NCI-H524 treated with DMSO at 0.1 percent for 48 hours (cell line): ENCODE measurements at places on chromosomes 4 and X.
A peak's percentile ranks its signal among the peaks of the same experiment; 100 is the strongest.

- DNase-seq, result no peak
Measured at GRCh38 chr4:128468123-128468989, 180.7 kb upstream of the PGRMC2 start.

DNA sequence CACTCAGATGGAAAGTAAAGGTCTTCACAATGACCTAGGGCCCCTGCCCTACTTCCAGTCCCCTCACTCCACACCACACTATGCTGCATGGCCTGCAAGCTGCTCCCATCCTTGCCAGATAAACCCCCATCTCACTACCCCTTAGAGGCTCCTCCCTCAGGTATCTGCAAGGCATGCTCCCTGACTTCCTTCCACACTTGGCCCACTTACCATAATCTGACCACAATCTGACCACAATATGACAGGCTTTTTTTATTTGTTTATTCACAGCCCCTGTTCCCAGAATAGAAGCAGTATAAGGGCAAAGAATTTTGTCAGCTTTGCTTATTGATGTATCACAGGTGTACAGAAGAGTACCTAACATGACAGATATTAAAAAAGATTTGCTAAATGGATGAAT is 124.7 kb downstream of the CAMK2D start:
- DNase-seq, result no peak

- no peak for DNase-seq
Measured at GRCh38 chr4:53592122-53592521, 836 bp upstream of the LNX1 start.

DNA sequence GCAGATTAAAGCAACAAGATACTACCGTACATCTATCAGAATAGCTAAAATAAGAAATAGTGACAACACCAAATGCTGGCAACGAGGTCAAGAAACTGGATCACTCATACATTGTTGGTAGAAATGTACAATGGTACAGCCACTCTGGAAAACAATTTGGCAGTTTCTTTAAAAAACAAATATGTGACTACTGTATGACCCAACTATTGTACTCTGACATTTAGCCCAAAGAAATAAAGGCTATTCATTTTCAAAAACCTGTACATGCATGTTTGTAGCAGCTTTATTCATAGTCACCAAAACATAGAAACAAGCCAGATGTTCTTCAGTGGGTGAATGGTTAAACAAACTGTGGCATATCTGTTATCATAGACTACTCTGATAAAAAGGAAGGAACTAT is 8.2 kb downstream of the CLCN3 start:
- DNase-seq, result no peak

GRCh38 chr4:38330321-38330720 is 333.7 kb upstream of the KLF3 start:
- no peak for DNase-seq

GRCh38 chrX:75638332-75638731 is 115.5 kb upstream of the ZDHHC15 start:
- no peak for DNase-seq

- no peak for DNase-seq
Measured at GRCh38 chr4:102579794-102580462, 78.8 kb downstream of the NFKB1 start.

DNA sequence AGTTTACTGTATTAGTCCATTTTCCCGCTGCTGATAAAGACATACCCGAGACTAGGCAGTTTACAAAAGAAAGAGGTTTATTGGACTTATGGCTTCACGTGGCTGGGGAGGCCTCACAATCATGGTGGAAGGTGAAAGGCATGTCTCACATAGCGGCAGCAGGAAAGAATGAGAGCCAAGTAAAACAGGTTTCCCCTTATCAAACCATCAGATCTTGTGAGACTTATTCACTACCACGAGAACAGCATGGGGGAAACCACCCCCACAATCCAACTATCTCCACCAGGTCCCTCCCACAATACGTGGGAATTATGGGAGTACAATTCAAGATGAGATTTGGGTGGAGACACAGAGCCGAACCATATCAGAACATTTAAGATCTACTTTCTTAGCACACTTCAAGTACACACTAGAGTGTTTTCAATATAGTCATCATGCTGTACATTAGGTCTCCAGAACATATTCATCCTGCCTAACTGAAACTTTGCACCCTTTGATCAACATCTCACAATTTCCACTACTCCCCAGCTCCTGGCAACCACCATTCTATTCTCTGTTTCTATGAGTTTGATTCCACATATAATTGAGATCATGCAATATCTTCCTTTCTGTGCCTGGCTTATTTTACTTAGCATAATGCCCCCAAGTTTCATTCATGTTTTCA is 341.0 kb downstream of the ARHGAP24 start:
- DNase-seq, result no peak

GRCh38 chr4:104716584-104716983 is 221.9 kb upstream of the CXXC4 start:
- DNase-seq, result no peak

- DNase-seq, result no peak
Measured at GRCh38 chr4:83582289-83582785, 46.4 kb downstream of the GPAT3 start.

GRCh38 chr4:185916683-185917082 is 104.7 kb upstream of the SORBS2 start:
- no peak for DNase-seq

DNA sequence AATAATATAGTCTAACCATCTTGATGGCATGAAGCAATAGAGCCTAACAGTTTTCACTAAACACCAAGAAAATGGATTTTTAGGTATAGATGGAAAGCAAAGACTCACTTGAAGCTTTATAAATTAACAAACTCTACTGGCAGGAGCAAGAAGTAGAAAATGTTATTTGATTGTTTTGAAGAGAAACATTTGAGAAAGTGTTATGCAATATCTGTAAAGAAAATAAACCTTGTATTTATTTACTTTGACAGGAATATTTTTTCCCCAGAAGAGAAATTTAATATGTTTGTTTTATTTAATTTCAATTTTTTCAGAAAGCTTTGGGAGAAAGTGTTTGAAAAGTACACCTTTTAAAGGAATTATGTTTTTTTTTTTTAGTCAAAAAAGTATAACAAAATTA is 139.0 kb downstream of the STIM2 start:
- DNase-seq, result no peak

DNA sequence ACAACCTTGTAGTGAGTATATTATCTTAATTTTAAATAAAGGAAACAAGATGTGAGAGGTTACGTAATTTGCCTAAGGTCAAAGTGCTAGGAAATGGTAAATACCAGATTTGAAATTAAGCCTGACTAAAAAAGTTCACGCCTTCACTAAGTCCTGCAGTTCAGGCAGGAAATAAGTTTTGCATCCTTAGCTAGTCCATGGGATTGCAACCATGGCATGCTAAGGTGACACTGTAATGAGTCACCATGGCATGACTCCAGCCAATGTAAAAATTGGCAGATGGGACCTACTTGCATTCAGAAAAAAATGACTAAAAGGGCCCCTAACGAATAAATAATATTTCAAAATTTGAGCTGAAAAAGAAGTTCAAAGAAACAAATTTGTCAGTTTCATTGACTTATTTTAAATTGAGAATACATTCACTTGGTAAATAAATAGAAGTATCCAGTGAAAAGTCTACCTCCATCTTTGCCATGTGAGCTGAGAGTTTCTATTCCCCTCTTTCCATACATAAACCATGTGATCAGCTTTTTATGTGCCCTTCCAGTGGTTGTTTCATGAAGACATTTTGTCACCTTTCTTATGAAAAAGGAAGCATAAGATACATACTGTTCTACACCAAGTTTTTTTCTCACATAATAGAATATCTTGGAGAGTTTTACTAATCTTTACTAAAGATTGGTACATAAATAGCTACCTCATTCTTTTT is 72.4 kb downstream of the ANKRD50 start:
- no peak for DNase-seq

- DNase-seq, result no peak
Measured at GRCh38 chr4:10831727-10832408, 147.3 kb upstream of the CLNK start.

DNA sequence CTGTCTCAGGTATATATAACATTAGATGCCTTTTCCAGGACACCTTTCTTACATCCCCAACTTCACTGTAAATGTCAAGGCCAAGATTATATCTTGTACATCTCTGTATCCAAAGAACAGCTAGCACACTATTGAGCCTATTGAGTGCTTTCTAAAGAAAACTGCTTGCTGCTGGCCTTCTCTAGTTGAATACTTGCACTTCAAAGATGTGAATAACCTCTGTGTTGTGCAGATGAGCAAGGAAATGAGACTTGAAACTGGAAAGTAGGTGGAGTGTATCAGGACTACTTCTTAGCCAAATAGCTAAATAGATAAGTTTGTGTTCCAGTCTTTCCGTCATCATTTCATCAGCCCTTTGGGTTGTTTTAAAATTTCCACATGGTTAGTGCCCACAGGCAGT is 704.4 kb upstream of the AMOT start:
- DNase-seq, result no peak

DNA sequence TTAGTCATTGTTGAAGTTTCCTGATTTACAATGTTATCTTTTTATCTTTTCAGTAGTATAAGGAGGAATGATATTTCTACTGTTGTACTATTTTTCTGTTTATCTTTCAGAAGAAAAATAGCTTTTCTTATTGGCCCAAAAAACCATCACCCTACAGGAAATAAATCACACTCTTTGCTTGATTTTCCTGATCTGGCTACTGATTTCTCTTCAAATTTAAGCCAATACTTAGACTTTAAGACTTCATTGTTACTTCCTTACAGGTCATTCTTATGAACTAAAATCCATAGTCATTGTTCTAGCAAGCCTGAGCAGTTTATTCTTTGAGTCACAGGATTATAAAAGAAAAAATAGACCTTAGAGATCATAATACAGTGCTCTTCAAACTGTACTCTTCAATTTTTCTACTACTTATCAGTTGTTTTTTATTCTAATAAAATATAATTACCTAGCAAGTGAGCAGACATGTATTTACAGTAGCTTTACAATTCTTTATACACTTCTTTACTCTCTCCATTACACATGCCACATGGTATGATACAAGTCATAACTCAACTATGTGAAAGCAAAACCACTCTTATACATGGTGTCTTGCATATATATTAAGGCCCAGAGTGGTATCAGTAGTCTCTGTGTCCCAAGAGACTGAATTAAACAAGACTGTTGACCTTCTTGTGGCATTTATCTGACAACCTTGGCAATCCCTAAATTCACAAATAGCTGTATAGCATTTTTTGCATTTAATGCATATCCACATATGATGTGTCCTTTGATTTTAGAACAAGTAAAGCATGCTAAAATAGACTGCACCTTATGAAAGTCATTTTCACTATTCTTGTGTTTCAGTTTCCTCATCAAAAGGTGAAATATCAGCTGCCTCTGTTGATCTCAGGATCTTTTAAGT is 47.9 kb downstream of the TET2 start:
- DNase-seq, result no peak

DNA sequence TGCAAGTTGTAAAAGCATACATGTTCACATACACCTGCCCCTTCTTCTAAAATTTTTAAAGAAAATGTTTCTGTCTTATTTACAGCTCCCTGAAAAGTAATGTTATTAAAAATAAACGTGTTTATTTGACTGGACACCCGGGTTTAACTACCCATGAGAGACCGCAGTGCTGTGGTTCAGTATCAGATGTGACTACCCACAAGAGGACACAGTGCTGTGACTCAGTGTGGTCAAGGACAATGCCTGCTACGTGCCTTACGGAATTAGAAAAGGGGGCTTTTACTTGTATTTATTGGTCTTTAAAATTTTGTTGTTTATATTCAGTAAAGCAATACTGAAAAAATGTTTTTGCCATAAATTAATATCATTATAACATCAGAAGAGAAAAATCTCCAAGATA is 641.4 kb downstream of the TRIML1 start:
- DNase-seq, result no peak

- DNase-seq, result no peak
Measured at GRCh38 chrX:643241-643595, 12.6 kb downstream of the SHOX start.

- peak; percentile 32 for DNase-seq
Measured at GRCh38 chr4:99679204-99679603, 21.6 kb upstream of the C4orf54 start.

DNA sequence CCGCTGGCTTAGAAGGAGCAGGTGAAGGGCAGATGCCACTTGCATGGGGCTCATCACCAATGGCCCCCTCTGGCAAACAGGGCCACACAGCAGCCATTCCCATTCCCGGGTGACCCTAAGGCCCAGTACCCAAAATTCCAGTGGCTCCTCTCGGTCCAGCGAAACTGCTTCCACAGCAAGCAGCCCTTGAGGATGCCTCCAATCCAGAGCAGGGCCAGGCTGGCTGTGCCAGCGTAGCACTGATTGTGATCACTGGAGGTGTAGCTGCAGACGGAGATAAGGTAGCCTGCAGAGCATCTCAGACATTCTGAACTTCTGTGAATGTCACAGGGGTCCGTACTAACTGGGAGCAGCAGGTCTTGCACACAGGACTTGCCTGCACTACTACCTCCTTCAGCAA is 27.3 kb downstream of the ACSL1 start:
- no peak for DNase-seq

DNA sequence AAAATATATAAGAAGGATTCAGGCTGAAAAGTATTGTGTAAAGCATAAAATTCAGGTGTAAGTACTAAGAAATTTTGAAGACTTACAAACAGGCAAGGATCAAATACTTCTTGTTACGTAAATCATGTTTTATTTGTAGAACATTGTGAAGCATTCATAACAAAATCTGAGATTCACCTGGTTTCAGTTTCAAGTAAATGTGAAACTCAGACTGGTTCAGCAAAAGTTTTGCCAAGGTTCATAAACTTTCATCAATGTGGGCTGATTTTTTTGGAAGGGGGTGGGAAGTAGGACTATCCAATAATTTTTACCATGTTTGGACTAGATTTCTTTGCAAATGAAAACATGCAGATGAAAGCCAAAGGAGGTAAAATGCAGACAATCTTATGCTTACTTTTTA is 527.7 kb downstream of the ANKRD50 start:
- no peak for DNase-seq
